Spinal cord (tissue), 10 donors: ENCODE measurements at places on chromosomes 7 and 10. TPM values are rescaled to one million over a fixed set of nuclear protein-coding genes. Genes with fewer than 3 reads are reported as not detected.

The MMP21 gene
- total RNA-seq = 0.40 TPM

The ICA1 gene
- 33.3 TPM for total RNA-seq

The MYL10 gene
- total RNA-seq = not detected

The ACHE gene
- 14.7 TPM for total RNA-seq

The HOXA13 gene
- not detected for total RNA-seq

The NPFFR1 gene
- total RNA-seq = 0.50 TPM

The GPR22 gene
- total RNA-seq = 38.2 TPM

The VSTM2A gene
- total RNA-seq = 26.8 TPM

The TMEM196 gene
- total RNA-seq = 16.5 TPM

The ENO4 gene
- 6.3 TPM for total RNA-seq

The C10orf67 gene
- total RNA-seq = 0.69 TPM

The FAM25C gene
- not detected for total RNA-seq

The TSPAN13 gene
- 15.5 TPM for total RNA-seq

The KEL gene
- total RNA-seq = 0.99 TPM

The TRIM50 gene
- total RNA-seq = not detected

The IFIT3 gene
- 17.4 TPM for total RNA-seq

The ELN gene
- total RNA-seq = 203 TPM

The CPXM2 gene
- total RNA-seq = 12.7 TPM

The SFRP4 gene
- 82.7 TPM for total RNA-seq

The SPOCK2 gene
- 79.7 TPM for total RNA-seq

The KCND2 gene
- total RNA-seq = 25.2 TPM

The MORN4 gene
- total RNA-seq = 19.2 TPM

The PLA2G12B gene
- not detected for total RNA-seq

The CPA2 gene
- total RNA-seq = 0.39 TPM

The LEP gene
- 0.06 TPM for total RNA-seq

The PRKAR2B gene
- total RNA-seq = 69.3 TPM

The RGR gene
- total RNA-seq = 5.2 TPM

The EVX1 gene
- total RNA-seq = 0.11 TPM

The GIMAP7 gene
- 3.3 TPM for total RNA-seq

The FRMD4A gene
- 87.2 TPM for total RNA-seq

The TFEC gene
- total RNA-seq = 2.1 TPM

The FBXL13 gene
- total RNA-seq = 7.2 TPM

The ZNF398 gene
- total RNA-seq = 15.3 TPM

The RNF148 gene
- total RNA-seq = 0.99 TPM

The RARRES2 gene
- total RNA-seq = 44.5 TPM

The POU6F2 gene
- total RNA-seq = 1.1 TPM

The NACAD gene
- total RNA-seq = 11.8 TPM

The MCM10 gene
- total RNA-seq = 5.4 TPM

The TAS2R60 gene
- not detected for total RNA-seq

The NPY4R2 gene
- not detected for total RNA-seq

The INSYN2A gene
- 10.2 TPM for total RNA-seq

The GSTO2 gene
- total RNA-seq = 3.5 TPM

The ITIH5 gene
- total RNA-seq = 59.6 TPM
